ENCODE measurements at places on chromosomes 5 and 9.

DNA sequence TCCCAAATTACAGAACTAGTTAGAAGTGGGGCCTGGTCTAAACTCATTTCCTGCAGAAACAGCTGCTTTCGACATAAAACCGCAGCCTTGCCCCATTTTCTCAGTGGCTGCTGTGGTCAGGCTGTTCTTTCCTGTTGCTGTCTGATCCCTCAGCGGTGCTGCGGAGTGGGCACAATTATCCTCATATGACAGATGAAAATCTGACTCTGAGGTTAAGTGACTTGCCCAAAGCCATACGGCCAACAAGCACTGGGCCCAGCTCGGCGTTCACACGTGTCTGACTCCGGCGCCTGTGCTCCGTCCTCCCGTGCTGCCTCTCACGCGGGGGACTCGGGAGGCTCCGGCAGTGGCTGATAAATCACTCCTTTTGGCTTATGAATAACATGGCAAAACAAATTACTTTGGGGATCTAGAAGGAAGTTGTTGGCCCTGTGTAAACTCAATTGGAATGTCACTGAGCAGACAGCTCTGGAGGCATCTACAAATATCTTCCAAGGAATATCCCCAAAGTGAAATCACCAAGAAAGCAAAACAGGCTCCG lies 142.6 kb upstream of the LMX1B start:
- no peaks in the 10 kb centered on the region for H3K4me1 ChIP-seq
- DNase-seq: no peak
- no peaks in the 10 kb centered on the region for H3K36me3 ChIP-seq
- H3K4me3 ChIP-seq: no peak overlapping the region
- no peak overlapping the region for H3K27ac ChIP-seq

DNA sequence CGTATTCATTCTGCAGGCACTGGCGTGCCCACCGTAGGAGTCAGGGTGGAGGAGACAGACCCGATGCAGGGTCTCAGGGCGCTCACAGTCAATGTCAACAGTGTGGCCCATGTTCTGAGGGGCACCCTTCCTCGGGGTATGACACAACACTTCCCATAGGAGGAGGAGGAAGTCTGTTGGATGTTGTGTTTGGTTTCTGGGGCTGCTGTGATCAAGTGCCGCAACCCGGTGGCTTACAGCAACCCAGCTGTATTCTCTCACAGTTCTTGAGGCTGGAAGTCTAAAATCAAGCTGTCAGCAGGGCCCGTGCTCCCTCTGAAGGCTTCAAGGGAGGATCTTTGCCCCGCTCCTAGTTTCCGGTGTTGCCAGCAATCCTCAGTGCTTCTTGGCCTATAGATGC lies 5.6 kb upstream of the HNRNPAB start:
- no peaks in the 10 kb centered on the region for H3K4me1 ChIP-seq
- DNase-seq: no peak
- H3K27ac ChIP-seq: no peak overlapping the region
- no peak overlapping the region for H3K4me3 ChIP-seq

DNA sequence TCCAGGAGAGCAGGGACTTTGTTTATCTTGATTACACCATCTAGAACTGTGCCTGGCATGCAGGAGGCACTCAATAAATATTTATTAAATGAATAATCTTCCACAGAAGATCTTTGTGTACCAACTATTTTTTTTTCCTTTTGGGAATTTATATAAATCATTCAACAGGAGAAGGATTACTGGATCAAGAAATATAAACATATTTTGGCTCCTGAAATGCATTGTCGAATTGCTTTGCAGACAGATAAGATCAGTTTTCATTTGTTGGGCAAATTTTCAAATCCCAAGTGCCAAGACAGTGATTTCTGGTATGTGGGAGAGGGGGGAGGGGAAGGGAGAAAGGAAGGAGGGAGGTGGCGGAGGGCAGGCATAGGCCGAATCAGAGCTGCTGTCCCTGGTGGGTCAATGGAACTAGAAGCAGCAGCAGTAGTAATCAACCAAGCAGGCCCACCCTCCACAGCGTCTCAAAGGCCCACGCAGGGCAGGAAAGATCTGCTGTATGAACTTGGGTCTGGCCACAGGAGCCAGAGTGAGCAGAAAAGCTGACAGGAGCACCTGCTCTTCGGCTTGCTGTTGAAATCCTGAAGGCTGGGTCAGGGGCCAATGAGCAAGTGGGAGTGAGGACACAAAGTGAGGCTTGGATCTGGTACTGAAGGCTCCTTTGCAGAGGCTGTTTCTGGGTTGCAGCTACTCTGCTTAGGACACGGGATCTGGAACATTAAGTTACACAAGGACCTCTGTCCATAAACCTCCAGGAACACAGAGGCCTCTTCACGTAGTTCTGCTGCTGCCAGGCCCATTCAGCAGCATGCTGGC lies 15.8 kb upstream of the TRAF1 start:
- no peaks in the 10 kb centered on the region for H3K36me3 ChIP-seq
- H3K27ac ChIP-seq: no peak overlapping the region
- H3K27me3 ChIP-seq: no peaks in the 10 kb centered on the region
- no peak for DNase-seq
- H3K4me3 ChIP-seq: no peak overlapping the region
- no peaks in the 10 kb centered on the region for H3K4me1 ChIP-seq

DNA sequence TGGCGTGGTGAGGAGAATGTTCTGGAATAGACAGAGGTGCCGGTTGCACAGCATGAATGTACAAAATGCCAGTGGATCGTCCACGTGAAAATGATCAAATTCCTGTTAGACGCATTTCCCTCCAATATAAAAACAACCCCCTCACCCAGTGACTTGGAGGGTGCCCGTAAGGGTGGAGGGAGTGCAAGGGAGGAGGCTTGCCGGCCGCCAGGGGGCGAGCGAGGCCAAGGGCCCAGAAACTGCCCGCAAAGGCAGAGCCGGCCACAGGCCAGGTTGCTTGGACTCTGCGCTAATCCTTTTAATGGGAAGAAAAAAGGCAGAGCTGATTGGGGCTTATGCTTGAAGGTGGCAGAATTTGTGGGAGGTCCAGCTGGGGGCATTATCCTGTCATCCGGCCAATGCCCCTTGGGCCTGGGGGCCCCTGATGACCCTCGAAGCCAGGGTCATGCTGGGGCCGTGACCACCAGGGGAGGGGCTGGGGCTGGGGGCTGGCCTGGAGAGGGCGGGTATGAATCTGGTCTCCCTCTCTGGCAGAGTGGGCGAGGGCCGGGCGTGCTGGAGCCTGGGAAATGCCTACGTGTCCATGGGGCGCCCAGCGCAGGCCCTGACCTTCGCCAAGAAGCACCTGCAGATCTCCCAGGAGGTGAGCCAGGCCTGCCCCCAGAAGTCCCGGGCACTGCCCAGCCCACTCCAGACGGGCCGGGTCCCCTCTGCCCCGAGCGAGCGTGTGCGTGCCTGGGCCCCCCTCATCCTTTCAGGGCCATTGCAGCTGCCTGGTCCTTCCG lies 12.0 kb downstream of the GPSM1 start:
- no peaks in the 10 kb centered on the region for H3K27me3 ChIP-seq
- peak; percentile 78 for DNase-seq
- no peaks in the 10 kb centered on the region for H3K36me3 ChIP-seq
- H3K4me1 ChIP-seq: no peaks in the 10 kb centered on the region

GRCh38 chr5:72137826-72138409 lies 30.6 kb downstream of the MAP1B start:
- no peak for DNase-seq
- no peaks in the 10 kb centered on the region for H3K27me3 ChIP-seq
- peaks cover 6% of the 10 kb centered on the region for H3K4me1 ChIP-seq
- no peak overlapping the region for H3K4me3 ChIP-seq
- peaks cover 9% of the 10 kb centered on the region for H3K36me3 ChIP-seq
- no peak overlapping the region for H3K27ac ChIP-seq

- DNase-seq: no peak
- H3K4me1 ChIP-seq: no peaks in the 10 kb centered on the region
- no peak overlapping the region for H3K27ac ChIP-seq
- H3K4me3 ChIP-seq: peak overlapping the region; percentile 43
- H3K36me3 ChIP-seq: peaks cover 10% of the 10 kb centered on the region
- H3K27me3 ChIP-seq: peaks cover 3% of the 10 kb centered on the region
Observed at GRCh38 chr9:130268521-130269211, 3.1 kb downstream of the HMCN2 start.

DNA sequence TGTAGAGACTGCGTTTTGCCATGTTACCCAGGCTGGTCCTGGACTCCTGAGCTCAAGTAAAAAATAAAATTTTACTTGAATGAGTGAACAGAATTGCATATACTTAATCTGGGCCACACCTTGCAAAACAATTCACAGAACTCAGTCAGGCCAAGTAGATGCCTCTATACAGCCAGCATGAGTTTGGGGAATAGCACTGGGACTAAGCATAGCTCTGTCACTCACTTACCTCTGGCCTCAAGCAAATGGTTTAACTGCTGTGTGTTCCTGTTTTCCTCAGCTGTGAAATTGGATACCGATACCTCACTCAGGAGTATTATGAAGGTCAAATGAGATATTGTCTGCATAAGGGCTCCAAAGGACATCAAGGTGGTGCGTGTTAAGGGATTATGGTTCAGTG lies 10.9 kb upstream of the FRMPD1 start:
- DNase-seq: no peak
- no peaks in the 10 kb centered on the region for H3K4me1 ChIP-seq
- H3K36me3 ChIP-seq: no peaks in the 10 kb centered on the region
- no peak overlapping the region for H3K4me3 ChIP-seq
- H3K27ac ChIP-seq: no peak overlapping the region

GRCh38 chr9:125749951-125750626 lies 2.9 kb downstream of the PBX3 start:
- peaks cover 11% of the 10 kb centered on the region for H3K36me3 ChIP-seq
- peak overlapping the region; percentile 63 for H3K4me3 ChIP-seq
- DNase-seq: no peak
- H3K27ac ChIP-seq: no peak overlapping the region
- H3K27me3 ChIP-seq: no peaks in the 10 kb centered on the region
- H3K4me1 ChIP-seq: peaks cover 4% of the 10 kb centered on the region

- H3K4me1 ChIP-seq: peaks cover 5% of the 10 kb centered on the region
- no peak for DNase-seq
- H3K4me3 ChIP-seq: no peak overlapping the region
- no peaks in the 10 kb centered on the region for H3K36me3 ChIP-seq
- no peaks in the 10 kb centered on the region for H3K27me3 ChIP-seq
Observed at GRCh38 chr9:114666851-114667250, 9.2 kb upstream of the TEX53 start.

DNA sequence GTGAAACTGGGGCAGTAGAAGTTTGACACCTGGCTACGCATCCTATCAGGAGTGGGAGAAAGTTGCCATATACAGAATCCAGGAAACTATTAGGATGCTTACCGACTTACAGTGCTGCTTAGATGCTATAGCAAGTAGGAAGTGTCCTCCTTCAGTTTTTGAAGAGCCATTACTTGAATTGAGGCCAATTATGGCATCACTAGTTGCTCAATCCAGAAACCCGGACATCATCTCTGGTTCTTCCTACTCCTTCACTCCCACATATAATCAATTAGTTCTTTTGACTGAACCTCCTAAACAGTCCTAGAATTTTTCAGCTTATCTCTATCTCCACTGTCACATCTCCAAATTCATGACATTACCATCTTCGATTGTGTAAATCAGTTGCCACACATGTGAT lies 41.8 kb upstream of the UGCG start:
- no peaks in the 10 kb centered on the region for H3K36me3 ChIP-seq
- DNase-seq: no peak
- no peaks in the 10 kb centered on the region for H3K27me3 ChIP-seq
- no peak overlapping the region for H3K27ac ChIP-seq
- no peaks in the 10 kb centered on the region for H3K4me1 ChIP-seq

GRCh38 chr5:669111-669841 lies 23.9 kb downstream of the TPPP start:
- H3K27ac ChIP-seq: no peak overlapping the region
- DNase-seq: peak; percentile 73
- H3K4me3 ChIP-seq: no peak overlapping the region
- H3K4me1 ChIP-seq: no peaks in the 10 kb centered on the region
- H3K36me3 ChIP-seq: peaks cover 19% of the 10 kb centered on the region
- H3K27me3 ChIP-seq: no peaks in the 10 kb centered on the region

DNA sequence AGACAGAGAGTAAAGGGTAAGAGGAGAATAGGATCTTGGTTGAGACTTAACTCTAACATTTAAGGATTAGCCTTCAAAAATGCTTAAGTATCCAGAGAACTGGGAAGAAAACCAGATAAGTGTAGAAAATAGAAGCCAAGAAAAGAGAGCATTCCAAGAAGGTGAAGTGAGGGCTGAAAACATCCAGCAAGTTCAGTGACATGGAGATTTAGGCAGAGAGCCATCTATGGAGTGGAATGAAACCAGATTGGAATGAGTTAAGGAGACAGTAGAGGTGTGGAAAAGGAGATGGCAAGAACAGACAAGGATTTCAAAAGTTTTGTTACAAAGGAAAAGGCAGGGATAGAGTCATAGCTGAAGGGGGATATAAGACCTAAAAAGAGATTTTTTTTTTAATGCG lies 188.1 kb downstream of the TRPM3 start:
- no peaks in the 10 kb centered on the region for H3K27me3 ChIP-seq
- peaks cover 7% of the 10 kb centered on the region for H3K4me1 ChIP-seq
- no peak for DNase-seq
- no peak overlapping the region for H3K27ac ChIP-seq
- H3K4me3 ChIP-seq: no peak overlapping the region

DNA sequence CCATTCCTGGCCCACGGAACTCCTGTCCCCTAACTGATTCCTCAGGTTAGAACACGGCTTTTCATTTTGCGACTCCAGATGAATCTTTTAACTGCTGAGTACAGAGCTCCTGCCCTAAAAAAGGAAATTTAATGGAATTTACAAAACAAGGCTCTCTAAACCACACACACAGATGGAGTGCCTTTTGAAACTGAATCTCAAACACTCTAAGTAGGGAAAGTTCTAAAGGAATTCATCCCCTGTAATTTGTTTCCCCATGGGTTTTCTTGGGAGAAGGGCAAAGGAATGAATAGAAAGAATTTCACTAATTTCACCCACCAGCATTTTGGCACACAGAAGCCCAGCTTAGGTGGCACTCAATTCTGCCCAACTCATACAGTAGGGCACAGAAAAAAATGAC lies 106.5 kb downstream of the THBS4 start:
- peak overlapping the region; percentile 1 for H3K4me3 ChIP-seq
- H3K36me3 ChIP-seq: peaks cover 34% of the 10 kb centered on the region
- H3K27me3 ChIP-seq: no peaks in the 10 kb centered on the region
- peak overlapping the region; percentile 86 for H3K27ac ChIP-seq
- H3K4me1 ChIP-seq: peaks cover 21% of the 10 kb centered on the region

DNA sequence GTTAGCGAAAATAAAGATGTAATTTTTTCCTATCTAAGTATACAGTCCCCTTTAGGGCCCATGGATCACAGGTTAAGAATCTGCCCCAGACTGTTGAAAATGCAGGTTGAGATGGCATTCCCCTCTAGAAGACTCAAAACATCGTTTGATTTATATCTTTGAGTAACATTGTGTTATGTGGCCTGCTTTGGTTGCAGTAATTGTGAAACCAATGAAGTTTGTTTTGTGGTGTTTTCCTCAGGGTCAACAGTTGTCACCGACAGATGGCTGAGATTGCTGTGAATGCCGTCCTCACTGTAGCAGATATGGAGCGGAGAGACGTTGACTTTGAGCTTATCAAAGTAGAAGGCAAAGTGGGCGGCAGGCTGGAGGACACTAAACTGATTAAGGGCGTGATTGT lies 7.8 kb downstream of the CCT5 start:
- peaks cover 98% of the 10 kb centered on the region for H3K36me3 ChIP-seq
- no peaks in the 10 kb centered on the region for H3K4me1 ChIP-seq
- no peak for DNase-seq
- H3K27me3 ChIP-seq: no peaks in the 10 kb centered on the region
- no peak overlapping the region for H3K4me3 ChIP-seq

- H3K4me3 ChIP-seq: no peak overlapping the region
- peak; percentile 65 for DNase-seq
- H3K27me3 ChIP-seq: no peaks in the 10 kb centered on the region
- H3K4me1 ChIP-seq: peaks cover 2% of the 10 kb centered on the region
Observed at GRCh38 chr9:126965541-126966428, 51.2 kb downstream of the RALGPS1 start.

Data from H9 (cell line).